Stimulated activated CD8-positive, alpha-beta memory T cell treated with anti-CD3 and anti-CD28 coated beads, Interleukin-4, amount 100 ng/mL, for 1 hour (primary cell): ENCODE measurements at places on chromosomes 2 and 18.

DNA sequence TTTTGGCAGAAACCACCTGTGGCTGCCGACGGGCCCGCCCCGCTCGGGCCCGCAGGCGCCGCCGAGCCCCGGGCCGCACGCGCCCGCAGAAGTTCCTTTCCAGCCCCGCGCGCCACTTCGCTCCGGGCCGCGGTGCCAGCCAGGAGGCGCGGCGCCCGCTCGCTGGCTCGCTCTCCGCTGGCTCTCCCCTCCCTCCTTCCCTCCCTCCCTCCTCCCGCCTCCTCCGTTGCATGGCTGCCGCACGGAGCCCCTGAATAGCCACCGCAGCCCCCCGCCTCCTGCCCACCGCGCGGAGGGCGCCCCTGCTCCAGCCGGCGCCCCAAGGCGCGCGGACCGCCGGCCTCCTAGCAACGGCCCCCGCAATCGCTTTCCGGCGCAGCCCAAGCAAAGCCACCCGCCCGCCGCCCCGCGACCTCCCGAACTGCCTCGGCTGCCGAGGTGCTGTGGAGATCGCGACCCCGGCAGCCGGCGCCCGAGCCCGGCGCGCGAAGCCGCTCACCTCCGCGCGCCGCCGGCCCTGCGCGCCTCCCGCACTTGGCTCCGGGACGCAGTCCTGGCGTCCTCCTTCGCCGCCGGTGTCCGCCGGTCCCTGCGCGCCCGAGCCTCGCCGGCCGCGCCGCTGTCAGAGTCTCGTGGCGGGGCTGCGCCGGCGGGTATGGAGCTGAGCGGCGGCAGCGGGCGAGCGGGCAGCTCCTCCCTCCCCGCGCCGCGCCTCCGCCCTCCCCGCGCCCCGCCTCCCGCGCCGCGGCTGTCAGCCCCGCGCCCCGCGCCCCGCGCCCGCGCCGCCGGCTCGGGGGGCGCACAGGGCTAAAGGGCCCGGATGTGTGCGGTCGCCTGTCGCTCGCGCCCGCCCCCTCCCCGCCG is at the start of gene ZBTB7C:
Gene ZBTB7C, minus strand, starts transcription at position 657 of the 864 bp plus-strand sequence.
- no peak for DNase-seq

- no peak for DNase-seq
Observed at GRCh38 chr18:6917072-6917471, 187.6 kb downstream of the ARHGAP28 start.

DNA sequence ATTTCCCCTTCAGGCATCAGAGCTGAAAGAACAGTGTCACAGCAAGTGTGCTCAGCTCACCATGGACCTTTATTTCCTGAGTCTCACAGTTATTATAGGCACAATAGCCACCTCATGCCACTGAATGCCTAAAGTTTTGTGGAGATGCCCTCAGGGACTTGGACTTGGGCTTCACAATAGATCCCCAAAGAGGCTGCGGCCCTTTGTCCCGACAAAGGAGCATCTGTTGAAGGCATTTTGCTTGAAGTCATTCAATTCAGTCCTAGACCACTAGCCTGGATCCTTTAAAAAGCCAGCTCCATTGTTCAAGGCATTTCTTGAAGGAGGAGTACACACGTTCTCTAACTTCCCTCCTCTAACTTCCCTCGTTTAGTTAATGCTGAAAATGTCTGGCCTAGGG is 125.4 kb downstream of the DCC start:
- no peak for DNase-seq

DNA sequence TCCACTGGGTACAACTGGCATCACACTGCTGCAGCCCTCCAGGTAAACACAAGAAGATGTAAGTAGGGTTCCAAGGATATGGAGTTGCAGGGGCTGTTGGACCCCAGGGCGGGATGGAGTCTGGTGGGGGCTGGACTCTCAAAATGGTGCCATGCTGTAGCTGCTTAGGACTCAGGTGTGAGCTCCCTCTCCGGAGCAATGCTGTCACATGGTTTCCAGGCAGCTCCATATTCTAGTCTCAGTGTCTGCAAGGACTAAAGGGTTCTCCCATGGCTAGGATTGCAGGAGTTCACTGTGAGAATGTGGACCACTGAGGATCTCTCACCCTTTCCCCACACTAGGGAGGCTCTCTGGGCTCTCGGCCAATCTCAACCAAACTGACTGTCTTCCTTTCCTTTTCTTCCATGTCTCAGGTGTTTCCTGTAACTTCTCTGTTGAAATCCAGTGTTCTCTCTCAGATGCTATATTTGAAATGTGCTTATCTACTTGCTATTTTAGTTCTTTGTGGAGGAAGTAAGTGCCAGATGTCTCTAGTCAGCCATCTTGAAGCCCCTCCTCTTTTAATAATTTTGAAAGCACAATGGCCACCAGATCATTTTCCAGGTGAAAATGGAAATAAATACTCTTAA is 57.6 kb downstream of the CCNT2 start:
- DNase-seq: no peak
